Adipocyte (in vitro differentiated cells): ENCODE measurements at places on chromosomes 2 and 18.

- DNase-seq, result no peak
Observed at GRCh38 chr2:26164641-26165211, 8.2 kb upstream of the GAREM2 start.

DNA sequence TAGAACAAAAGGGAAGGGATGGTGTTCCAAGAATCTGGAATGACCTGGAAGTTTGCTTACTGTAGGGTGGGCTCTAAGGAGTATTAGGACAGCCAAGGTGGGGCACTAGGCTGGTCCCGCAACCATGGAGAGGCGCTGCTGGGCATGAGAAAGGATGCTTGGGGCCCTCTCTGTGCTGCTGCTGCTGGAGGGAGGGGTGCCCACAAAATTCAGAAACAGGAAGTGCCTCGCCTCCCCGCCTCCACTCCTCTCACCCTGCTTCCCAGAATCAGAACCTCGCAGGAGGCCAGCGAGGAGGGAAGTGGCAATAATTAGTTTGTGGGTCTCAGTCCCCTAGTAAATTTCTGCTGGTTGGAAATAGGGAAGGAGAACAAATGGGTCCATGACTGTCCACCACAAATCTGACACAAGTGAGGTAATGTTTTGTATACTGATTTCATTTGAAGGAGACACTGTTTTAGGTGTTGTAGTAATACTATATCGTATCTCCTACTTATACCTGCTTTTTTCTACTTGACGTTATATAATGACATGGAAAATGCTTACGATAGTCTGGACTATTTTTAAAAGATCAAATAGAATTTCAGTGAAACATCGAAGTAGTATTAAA lies 7.9 kb upstream of the PDCL3 start:
- no peak for DNase-seq

GRCh38 chr2:119485336-119486110 lies 38.8 kb downstream of the SCTR start:
- DNase-seq, result no peak

DNA sequence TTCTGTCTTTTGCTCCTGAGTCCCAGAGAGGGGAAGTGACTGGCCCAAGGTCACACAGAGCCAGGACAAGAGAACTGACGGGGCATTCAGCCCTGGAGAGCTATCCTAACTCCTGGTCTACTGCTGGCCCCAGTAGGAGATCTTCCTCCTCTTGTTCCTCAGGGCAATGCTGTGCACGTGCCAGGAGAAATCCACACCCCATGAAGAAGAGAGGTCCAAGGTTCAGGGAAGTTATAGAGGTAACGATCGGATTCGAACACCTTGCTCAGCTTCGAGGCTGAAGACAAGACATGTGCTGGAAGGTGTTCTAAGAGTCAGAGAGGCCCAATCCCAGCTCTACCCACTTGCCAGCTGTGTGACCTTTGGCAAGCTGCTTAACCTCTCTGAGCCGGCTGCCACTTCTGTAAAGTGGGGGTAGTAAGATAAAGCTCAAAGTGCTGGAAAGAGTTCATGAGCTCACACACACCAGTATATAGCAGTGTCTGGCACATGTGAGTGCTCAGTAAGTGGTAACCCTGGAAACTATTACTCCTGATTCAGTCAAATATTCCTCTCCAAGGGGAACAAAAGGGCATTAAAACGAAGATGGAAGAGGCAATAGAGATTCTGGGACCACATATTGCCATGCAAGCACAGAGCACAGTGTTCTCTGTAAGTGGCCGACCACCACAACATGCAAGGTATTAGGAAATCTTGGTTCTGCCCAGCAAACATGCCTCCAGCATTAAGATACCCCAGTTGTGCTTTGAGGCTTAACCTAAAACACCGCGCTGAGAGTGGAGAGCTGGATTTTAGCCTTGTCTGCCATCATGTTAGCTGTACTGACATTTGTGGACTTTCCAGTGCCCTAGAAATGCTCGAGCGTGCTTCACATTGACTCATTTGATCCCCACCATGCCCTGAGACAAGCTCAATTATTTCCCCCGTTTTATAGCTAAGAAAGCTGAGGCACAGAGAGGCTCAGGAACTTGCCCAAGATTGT lies 25.6 kb downstream of the SERTAD2 start:
- DNase-seq, result no peak

DNA sequence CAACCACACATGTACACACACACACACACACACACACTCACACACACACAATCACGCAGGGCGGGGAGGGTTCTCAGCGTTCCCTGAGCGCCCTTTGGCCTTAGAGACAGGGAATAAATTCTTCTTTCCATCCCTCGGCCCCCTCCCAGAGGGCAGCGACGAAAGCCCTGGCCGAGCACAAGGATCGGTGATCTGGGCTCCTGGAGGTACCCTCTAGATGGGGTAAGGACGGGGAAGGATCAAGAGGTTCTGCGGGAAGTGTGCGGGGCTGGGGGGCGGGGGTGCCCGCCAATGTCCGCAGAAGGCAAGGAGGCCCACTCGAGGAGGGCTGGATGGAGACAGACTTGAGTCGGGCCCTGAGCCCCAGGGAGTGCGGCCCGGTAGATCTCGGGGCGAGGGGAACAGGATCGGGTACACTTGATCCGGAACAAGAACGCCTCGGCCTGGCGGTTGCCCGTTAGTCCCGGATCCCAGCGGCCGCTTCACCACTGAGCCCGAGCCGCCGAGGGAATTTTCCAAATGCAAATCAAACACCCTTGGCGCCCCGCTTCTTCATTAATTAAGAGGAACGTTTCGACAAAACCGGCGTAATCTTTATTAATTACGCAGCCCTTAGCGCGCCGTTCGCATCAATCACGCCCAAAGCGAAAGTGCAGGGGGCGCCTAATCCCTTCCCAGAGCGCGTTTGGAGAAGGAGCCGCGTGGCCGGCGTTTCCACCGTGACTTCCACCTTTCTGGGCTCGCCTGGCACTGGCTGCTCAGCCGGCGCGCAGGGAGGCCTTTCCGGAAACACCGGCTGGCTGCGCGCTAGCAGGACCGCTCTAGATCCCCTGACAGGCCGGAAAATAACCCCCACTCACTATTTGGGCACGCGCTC lies 7.0 kb upstream of the PAX3 start:
- DNase-seq, result peak; percentile 65
